ENCODE measurements at places on chromosomes 5 and 9.

GRCh38 chr5:82339792-82340191 lies 61.6 kb upstream of the RPS23 start:
- DNase-seq: no peak

GRCh38 chr9:21294904-21295538 lies 10.1 kb downstream of the IFNA5 start:
- DNase-seq: peak; percentile 24

- no peak for DNase-seq
These were observed 450.8 kb upstream of the TLE4 start for GRCh38 chr9:79120941-79121340.

GRCh38 chr5:96651047-96651446 lies 11.1 kb upstream of the CAST start:
- peak; percentile 54 for DNase-seq

DNA sequence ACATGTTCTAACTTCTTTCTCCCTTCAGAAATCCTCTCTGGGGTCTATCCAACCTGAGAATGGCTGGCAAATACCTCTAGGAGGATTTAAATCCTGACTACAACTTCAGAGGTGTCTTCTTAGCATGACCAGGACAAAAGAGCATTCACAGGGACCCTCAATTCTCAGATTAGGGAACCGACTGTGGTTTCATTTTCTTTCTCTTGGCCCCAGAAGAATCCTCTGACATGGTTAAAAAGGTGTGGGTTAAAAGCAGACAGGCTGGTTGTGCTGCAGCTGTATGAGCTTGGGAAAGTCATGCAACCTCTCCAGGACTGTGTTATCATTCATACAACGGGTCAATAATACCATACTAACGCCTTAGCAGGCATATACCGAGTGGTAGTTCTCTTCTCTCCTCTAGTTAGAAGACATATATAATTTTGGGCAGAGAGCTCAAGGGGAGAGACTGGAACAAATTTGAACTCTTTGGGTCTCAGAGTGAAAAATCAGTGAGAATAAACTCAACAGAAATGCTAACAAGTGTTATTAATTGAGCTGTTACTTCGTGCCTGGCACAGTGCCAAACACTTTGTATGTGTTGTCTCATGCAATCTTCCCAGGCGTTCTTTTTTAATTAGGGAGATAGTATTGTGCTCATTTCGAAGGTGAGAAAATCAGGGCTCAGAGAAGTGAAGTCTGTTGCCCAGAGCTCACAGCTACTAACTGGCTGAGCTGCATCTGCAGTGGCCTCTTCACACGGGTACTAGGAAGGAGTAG lies 35.2 kb downstream of the INSYN2B start:
- no peak for DNase-seq

- peak; percentile 74 for DNase-seq
These were observed at the start of gene GAPT for GRCh38 chr5:58491216-58491892. Gene GAPT, plus strand, starts transcription at chr5:58491435. Its CDS starts 3,102 bp downstream, at chr5:58494537.

GRCh38 chr5:124544366-124545055 lies 201.9 kb downstream of the ZNF608 start:
- DNase-seq: no peak

DNA sequence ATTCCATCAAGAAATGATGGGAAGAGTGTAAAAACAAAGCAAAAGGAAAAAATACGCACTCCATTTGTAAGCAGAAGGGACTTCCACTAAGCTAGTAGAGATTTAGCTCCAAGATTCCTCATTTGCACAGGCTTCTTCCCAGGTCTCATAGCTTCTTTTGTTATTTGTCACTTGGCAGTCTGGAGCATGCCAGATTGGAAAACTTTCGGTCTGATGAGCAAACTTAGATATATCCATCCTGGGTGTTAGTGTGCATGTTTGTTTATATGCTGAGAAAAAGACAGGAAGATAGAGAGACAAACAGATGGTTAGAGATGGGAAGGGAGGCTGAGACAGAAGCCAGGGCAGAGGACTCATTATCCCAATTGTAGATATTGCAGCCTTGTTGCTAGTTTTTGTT lies 1644.5 kb upstream of the NUDT12 start:
- peak; percentile 3 for DNase-seq

GRCh38 chr5:103358305-103358995 lies 99.9 kb downstream of the MACIR start:
- no peak for DNase-seq

GRCh38 chr5:42566652-42567295 lies 143.5 kb downstream of the GHR start:
- peak; percentile 17 for DNase-seq

GRCh38 chr5:107772418-107773310 lies 101.9 kb upstream of the EFNA5 start:
- DNase-seq: no peak

DNA sequence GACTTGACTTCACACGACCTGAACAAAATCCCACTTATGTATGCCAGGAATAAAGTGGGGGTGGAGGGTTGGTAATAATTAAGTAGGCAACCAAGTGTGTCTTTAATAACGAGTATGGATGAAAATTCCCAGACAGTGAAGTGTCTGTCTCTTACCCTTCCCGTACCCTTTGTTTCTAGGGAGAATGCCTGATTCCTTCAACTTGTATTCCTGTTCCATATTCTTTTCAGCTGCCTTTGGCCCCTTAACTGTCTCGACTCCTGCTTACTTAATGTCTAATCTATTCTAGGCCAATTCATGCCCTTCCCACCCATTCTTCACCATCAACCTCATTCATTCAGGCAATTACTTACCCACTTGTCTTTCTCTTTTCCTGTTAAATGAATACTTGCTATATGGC lies 380.5 kb downstream of the RAB3C start:
- no peak for DNase-seq

DNA sequence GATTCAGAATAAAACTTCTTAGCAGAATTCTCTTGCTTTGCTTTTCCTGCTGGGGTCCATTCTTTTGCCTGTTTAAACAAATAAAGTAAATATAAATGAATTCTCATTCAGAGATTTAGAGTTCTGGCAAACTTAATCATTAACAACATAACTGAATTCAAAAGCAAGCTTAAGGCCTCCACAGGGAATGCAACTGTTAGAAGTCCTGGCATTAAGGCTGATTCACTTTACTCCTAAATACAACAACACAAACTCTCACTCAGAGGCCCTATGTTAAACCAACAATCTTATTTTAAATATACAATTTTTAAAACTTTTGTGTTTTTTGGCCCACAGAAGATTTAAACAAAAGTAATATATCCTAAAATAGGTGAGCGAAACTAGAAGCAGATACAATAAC lies 178.3 kb downstream of the AP3B1 start:
- DNase-seq: no peak

DNA sequence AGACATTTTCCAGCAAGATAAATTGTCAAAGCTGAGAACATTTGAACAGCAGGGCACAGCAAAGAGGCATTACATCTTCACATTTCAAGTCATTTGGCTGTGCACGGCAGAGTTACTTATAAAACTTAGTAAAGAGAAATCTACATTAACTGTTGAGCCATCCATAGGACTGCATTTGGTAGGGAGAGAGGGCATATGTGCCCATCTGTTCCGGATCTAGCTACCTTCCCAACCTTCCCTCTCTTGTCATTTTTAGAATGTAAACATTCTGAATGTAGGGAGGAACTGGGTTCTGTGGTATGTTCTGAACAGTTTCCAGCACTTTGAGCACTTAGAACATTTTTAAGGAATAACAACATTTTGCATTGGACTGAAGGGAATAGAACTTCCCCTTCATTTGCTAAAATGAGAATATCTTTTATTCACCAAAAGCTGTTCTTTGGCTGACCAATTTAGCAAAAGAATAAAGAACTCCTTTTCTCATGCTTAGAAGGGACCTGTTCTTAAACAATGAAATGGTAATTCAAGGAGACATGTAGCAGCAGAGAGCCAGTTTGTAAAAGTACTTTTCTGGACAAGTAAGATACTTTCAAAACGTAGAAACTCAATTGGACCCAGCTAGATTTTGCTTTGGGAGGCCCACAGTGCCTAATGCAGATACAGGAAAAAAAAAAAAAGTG lies 104.4 kb downstream of the CETN3 start:
- no peak for DNase-seq

All from pons (tissue), 1 donor.